ENCODE measurements at places on chromosomes 12 and 14.

DNA sequence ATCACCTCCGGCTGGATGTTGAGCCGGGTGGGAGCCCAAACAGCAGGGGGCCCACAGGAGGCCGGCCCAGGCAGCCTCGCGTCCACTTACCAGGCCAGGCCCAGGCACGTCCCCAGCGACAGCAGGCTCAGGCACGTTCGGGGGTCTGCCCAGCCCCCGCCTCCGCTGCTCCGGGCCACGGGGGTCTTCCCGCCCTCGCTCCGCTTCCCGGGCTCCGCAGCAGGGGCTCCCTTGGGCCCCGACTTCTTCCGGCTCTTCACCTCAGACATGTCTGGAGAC is 216 bp downstream of the IKBIP start:
- no peaks in the 10 kb centered on the region for H3K27me3 ChIP-seq
- H3K27ac ChIP-seq = peak overlapping the region; percentile 98
- no peaks in the 10 kb centered on the region for H3K36me3 ChIP-seq
- peaks cover 18% of the 10 kb centered on the region for H3K4me1 ChIP-seq
- no peak for DNase-seq
- H3K4me3 ChIP-seq = peak overlapping the region; percentile 99

- H3K4me3 ChIP-seq = no peak overlapping the region
- no peak for DNase-seq
- H3K27ac ChIP-seq = no peak overlapping the region
- H3K27me3 ChIP-seq = no peaks in the 10 kb centered on the region
- H3K36me3 ChIP-seq = no peaks in the 10 kb centered on the region
Observed at GRCh38 chr12:76623931-76624330, 64.4 kb upstream of the OSBPL8 start.

GRCh38 chr12:1846421-1847405 is 26.3 kb downstream of the LRTM2 start:
- no peak overlapping the region for H3K4me3 ChIP-seq
- H3K36me3 ChIP-seq = no peaks in the 10 kb centered on the region
- H3K27me3 ChIP-seq = peaks cover 4% of the 10 kb centered on the region
- no peak for DNase-seq
- no peak overlapping the region for H3K27ac ChIP-seq

GRCh38 chr14:76688383-76688671 is 72.9 kb upstream of the VASH1 start:
- DNase-seq = no peak
- H3K4me3 ChIP-seq = no peak overlapping the region
- H3K36me3 ChIP-seq = peaks cover 11% of the 10 kb centered on the region
- peaks cover 56% of the 10 kb centered on the region for H3K27me3 ChIP-seq

- H3K4me1 ChIP-seq = peaks cover 7% of the 10 kb centered on the region
- H3K4me3 ChIP-seq = no peak overlapping the region
- H3K27me3 ChIP-seq = no peaks in the 10 kb centered on the region
- H3K27ac ChIP-seq = no peak overlapping the region
- no peaks in the 10 kb centered on the region for H3K36me3 ChIP-seq
Observed at GRCh38 chr12:92233346-92234015, 87.8 kb upstream of the BTG1 start.

GRCh38 chr14:22265319-22266141 is 323.5 kb downstream of the DAD1 start:
- H3K36me3 ChIP-seq = no peaks in the 10 kb centered on the region
- H3K4me3 ChIP-seq = no peak overlapping the region
- DNase-seq = no peak
- no peak overlapping the region for H3K27ac ChIP-seq

GRCh38 chr12:46370792-46371717 is 1.5 kb downstream of the SLC38A2 start:
- peak overlapping the region; percentile 99 for H3K4me3 ChIP-seq
- H3K4me1 ChIP-seq = peaks cover 54% of the 10 kb centered on the region
- H3K36me3 ChIP-seq = no peaks in the 10 kb centered on the region
- peak overlapping the region; percentile 97 for H3K27ac ChIP-seq
- H3K27me3 ChIP-seq = no peaks in the 10 kb centered on the region

- no peaks in the 10 kb centered on the region for H3K27me3 ChIP-seq
- DNase-seq = no peak
- no peak overlapping the region for H3K27ac ChIP-seq
- H3K4me1 ChIP-seq = no peaks in the 10 kb centered on the region
- no peaks in the 10 kb centered on the region for H3K36me3 ChIP-seq
- H3K4me3 ChIP-seq = no peak overlapping the region
Observed at GRCh38 chr14:31389946-31390345, 30.4 kb downstream of the HEATR5A start.

DNA sequence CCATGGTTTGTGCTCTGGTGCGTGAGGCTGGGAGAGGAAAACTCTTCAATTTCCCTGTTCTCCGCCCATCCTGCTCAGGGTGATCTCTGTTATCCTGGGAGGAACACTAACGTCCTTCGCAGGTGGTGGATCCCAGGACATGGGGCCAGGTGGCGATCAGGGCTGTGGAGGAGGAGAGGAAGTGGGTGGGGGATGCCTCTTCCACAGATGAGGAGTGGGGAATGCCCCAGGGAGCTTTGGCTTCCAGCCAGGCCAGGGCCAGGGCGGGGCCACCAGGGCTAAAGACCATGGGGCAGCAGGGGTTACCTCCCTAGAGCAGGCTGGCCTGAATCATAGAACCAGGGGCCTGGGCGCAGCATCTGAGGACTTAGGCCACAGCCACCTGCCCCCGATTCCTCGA is 3.3 kb upstream of the KRT75 start:
- no peak overlapping the region for H3K27ac ChIP-seq

DNA sequence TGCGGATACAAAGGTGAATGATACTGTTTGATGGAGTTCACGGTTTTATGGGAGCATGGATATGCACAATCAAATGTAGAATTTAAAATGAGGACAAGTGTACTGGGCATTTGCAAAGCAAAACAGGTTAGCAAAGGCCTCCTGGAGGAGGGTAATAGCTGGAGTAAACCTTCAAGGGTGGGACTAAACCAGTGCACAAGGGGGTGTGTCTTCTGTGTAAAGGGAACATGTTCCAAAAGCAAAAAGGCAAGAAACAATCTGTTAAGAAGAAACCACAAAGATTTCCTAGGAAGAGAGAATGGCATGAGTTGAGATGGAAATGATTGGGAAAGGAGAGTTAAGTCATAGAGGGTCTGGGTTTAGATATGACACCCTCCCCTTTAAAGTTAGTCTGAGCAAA is 109.2 kb upstream of the SLCO1C1 start:
- H3K27ac ChIP-seq = no peak overlapping the region
- no peaks in the 10 kb centered on the region for H3K36me3 ChIP-seq
- H3K4me1 ChIP-seq = no peaks in the 10 kb centered on the region

GRCh38 chr12:97169889-97170567 is 263.0 kb downstream of the NEDD1 start:
- H3K4me3 ChIP-seq = no peak overlapping the region
- DNase-seq = no peak
- no peaks in the 10 kb centered on the region for H3K27me3 ChIP-seq
- H3K27ac ChIP-seq = no peak overlapping the region

DNA sequence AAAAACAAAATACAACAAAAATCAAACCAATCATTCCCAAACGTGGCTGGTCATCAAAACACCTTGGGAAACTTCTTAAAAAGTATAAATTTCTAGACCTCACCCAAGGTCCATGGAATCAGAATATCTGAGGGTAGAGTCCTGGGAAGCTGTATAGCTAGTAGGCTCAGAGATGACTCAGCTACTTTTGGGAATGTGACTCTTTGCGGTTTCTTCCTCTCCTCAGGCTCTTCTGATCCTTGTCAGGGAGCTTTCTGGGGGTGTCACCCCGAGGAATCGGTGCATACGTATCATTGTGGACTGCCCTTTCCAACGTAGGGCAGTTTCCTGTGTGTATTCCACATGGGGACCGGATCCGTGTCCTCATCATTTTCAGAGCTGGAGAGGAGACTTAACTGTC is 14.8 kb downstream of the JDP2 start:
- H3K4me1 ChIP-seq = peaks cover 5% of the 10 kb centered on the region
- no peaks in the 10 kb centered on the region for H3K27me3 ChIP-seq
- H3K36me3 ChIP-seq = peaks cover 8% of the 10 kb centered on the region
- no peak overlapping the region for H3K4me3 ChIP-seq
- H3K27ac ChIP-seq = no peak overlapping the region

- H3K36me3 ChIP-seq = no peaks in the 10 kb centered on the region
- peak overlapping the region; percentile 98 for H3K4me3 ChIP-seq
- no peak for DNase-seq
- H3K27ac ChIP-seq = peak overlapping the region; percentile 97
Observed at GRCh38 chr14:77097006-77097699, 905 bp upstream of the CIPC start.

- H3K4me3 ChIP-seq = peak overlapping the region; percentile 96
- peak; percentile 80 for DNase-seq
- no peaks in the 10 kb centered on the region for H3K36me3 ChIP-seq
- peaks cover 67% of the 10 kb centered on the region for H3K4me1 ChIP-seq
Observed at GRCh38 chr12:121128908-121129810, 3.5 kb upstream of the P2RX7 start.

GRCh38 chr12:58965568-58965967 is 45.3 kb upstream of the LRIG3 start:
- H3K27me3 ChIP-seq = no peaks in the 10 kb centered on the region
- H3K4me3 ChIP-seq = no peak overlapping the region
- no peak overlapping the region for H3K27ac ChIP-seq
- no peak for DNase-seq

- no peak overlapping the region for H3K27ac ChIP-seq
- no peaks in the 10 kb centered on the region for H3K27me3 ChIP-seq
- no peak overlapping the region for H3K4me3 ChIP-seq
- H3K36me3 ChIP-seq = no peaks in the 10 kb centered on the region
Observed at GRCh38 chr12:88643685-88644084, 63.4 kb upstream of the KITLG start.

GRCh38 chr14:105490267-105490571 is 827 bp upstream of the TEDC1 start:
- DNase-seq = no peak
- H3K4me3 ChIP-seq = peak overlapping the region; percentile 78
- H3K27ac ChIP-seq = no peak overlapping the region

DNA sequence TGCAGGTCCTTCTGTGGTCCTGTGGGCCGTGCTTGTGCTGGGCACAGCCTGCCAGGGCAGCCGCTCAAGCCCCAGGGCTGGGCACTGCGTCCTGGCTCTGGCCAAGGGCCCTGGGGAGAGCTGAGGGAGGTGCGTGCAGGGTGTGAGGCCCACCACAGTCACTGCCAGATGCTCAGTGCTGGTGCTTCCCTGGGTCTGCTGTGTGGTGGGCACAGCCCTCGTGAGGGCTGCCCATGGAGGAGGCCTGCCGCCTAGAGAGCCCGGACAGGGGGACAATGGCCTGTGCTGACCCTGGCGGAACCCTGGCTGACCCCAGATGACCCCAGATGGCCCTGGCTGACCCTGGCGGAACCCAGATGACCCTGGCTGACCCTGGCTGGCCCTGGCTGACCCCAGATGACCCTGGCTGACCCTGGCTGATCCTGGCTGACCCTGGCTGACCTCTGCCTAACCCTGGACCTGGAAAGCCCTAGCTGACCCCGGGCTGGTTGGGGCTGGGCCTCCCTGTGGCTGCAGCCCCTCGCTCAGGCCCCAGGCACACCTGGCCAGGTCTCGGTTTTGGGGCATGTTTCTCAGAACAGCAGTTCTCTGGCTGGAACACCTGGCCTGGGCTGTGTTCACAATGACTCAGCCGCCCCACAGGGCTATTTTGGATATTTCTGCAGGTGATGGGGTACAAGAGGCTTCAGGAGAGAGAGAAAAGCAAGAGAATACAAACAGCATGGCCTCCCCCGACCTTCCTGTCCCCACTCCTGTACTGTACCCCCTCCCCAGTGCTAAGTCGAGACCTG is 55.4 kb downstream of the TMEM121 start:
- DNase-seq = no peak
- no peaks in the 10 kb centered on the region for H3K27me3 ChIP-seq
- H3K36me3 ChIP-seq = no peaks in the 10 kb centered on the region
- H3K4me1 ChIP-seq = peaks cover 60% of the 10 kb centered on the region
- peak overlapping the region; percentile 99 for H3K27ac ChIP-seq
